Right renal pelvis (tissue), 4 donors: ENCODE measurements at places on chromosomes 13 and 19. TPM values are rescaled to one million over a fixed set of nuclear protein-coding genes. Genes with fewer than 3 reads are reported as not detected.
A peak's percentile ranks its signal among the peaks of the same experiment; 100 is the strongest.

DNA sequence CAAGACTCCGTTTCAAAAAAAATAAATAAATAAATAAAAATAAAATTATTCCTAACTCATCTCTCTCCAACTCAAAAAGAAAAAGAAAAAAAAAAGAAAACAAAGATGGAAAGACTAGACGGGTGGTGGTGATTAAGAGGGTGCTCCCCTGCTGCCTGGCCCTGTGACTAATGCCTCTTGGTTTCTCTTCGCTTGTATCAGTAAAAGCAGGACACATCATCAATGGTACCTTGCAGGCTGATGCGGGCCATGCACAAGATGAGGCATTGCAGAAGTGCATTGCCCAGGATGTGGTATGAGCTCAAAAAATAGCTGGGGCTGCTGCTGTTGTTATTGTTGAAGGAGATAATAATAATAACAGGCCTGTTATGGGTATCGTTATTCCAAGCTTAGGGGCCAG is 14.6 kb downstream of the ACER1 start:
- DNase-seq, result no peak

DNA sequence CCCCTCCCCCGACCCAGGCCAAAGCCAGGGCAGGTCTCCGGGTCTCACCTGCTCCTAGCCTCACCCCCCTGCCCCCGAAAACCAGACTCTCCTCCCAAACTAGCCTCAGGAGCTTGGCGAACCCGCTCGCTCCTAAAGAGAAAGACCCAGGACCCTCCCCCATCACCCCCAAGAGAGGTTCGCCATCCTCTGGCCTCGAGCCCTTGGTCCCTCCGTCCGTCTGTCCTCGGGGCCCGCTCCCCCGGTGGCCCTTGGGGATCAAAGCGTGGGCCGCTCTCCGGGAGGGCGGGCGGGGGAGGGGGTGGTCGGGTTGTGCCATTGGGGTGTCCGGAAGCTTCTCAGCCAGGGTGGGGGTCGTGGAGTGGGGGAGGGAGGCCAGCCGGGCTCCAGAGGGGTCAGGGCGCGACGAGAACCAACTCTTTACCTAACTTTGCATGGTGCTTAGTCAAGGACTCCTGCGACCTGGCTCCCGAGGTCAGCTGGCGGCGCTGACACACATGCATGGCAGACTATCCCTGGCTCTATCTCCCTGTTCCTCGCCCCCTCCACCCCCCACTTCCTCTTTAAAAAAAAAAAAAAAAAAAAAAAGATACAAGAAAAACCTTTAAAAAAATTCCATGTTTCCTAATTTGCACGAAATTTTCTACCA is 15.6 kb downstream of the SMIM24 start:
- DNase-seq, result no peak

- DNase-seq, result no peak
These were observed 113.3 kb downstream of the LMO7 start for GRCh38 chr13:75749407-75749806.

DNA sequence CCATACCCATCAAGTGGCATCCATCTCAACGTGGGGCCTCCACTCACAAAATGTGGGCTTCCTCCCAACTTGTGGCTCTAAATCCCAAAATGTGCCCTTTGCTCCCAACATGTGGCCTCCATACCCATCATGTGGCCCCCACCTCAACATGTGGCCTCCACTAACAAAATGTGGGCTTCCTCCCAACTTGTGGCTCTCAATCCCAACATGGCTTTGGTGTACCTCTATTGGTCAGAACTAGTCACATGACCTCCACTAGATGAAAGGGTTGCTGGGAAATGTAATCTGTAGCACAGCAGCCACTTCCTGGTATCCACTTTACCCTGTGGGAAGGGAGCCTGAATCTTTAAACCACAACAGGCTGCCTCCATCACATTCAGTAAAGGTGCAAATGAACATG is 10.1 kb upstream of the ACER1 start:
- no peak for DNase-seq

GRCh38 chr13:37023871-37024270 is 23.3 kb downstream of the EXOSC8 start:
- DNase-seq, result no peak

DNA sequence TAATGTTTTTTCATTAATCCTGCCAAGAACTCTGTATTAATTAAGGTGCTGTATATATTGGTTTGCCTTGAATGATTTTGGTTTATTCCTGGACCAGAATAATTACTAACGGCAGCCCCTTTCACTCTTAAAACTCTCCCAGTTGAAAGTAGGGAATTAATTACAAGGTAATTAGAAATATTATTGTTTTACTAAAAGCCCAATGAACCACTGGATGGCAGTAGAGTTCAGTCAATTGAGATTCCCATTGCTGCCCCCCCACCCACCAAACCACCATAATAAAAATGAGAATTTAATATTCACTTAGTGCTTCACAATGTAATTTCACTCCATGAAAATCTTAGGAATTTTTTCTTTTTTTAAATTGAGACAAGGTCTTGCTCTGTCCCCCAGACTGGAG is 13.7 kb downstream of the WBP4 start:
- DNase-seq, result no peak

DNA sequence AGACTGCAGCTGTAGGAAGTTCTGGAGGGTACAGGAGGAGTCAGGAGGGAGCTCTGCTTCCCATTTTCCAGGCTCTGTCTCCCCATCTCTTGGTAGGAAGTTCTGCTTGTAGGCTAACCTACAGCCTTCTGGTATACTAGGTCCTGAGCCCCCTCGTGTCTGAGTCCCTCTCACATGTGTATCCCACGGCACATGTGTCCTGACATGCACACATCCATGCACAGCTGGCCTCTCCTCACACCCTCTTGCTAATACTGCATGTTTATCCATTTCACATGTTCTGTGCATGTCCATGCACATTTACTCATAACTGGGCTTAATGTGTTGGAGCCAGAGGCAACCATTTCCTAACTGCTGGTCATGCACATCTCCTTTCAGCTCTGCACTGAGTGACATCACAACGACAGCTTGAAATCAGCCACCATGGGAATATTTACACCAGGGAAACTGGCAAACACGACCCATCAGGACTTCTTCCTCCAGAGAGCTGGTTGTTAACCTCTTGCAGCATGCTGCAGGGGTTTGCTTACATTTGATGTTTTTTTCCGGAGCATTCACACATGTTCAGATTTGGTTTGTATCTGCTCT is 3.0 kb downstream of the CD209 start:
- DNase-seq, result no peak

GRCh38 chr13:40749327-40749726 is 21.7 kb downstream of the MRPS31 start:
- DNase-seq, result no peak

DNA sequence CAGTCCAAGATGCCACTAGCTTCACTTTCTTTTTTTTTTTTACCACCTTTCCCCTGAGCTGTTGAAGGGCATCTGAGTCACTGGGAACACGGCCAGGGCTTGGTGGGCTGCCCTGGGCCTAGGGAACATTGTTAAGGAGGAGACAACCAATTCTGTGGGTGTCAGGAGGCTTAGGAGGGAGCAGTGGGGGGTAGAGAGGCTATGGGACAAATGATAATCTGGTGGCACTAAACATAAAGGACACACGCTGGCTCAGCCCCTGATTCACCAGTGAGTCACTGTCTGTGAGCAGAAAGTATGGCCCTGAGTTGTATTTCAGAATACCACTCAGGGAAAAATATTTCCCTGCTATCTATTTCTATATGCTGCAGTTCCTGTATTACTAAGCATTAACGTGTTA is 207.8 kb downstream of the DCLK1 start:
- DNase-seq, result no peak

- no peak for DNase-seq
These were observed 323.6 kb downstream of the DLEU7 start for GRCh38 chr13:50519866-50520265.

DNA sequence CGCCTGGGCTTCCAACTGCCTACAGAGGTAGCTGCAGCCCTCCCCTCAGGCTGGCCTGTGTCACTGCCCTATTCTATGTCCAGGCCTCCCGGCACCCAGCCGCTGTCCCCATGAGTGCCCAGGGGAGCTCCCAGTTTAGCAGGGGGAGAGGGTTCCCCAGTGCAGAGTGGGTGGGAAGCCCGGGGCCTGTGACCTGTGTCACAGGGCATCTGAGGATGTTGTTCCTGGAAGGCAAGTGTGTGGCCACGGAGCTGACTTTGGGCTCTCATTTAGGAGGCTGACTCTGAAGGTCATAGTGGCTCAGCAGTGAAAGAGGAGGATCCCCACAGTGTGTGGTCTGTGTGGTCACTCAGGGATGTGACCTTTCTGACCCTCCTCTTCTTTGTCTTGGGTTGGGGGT is 25.1 kb downstream of the PPP1R37 start:
- DNase-seq, result no peak

- no peak for DNase-seq
These were observed 52.2 kb downstream of the IRS2 start for GRCh38 chr13:109734002-109734785.

- DNase-seq, result peak; percentile 45
These were observed 14.6 kb downstream of the FAM187B start for GRCh38 chr19:35213663-35214632.

DNA sequence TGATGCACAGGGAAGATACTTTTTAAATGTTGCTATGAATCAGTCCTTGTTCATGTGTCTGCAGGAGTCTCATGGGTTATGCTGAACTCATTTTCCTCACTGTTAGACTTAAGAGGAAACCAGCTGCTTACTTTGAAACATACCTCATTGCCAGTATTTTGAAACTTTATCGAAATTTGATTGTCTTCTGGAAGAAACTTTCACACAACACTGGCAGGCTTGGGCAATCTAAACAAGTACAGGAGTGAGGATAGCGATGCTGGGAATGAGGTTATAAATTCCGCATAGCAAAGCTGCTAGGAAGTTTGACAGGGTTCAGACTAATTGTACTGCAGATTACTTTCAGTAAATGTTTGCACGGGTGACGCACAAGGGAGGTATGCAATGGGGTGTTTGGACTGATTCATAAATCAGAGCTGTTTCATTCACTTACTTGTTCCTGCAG is 245.7 kb downstream of the DNAJC15 start:
- peak; percentile 44 for DNase-seq

- DNase-seq, result no peak
These were observed 413.7 kb downstream of the FGF14 start for GRCh38 chr13:101988140-101988539.

- DNase-seq, result peak; percentile 70
These were observed 19.5 kb downstream of the PRKD2 start for GRCh38 chr19:46697204-46697960.

DNA sequence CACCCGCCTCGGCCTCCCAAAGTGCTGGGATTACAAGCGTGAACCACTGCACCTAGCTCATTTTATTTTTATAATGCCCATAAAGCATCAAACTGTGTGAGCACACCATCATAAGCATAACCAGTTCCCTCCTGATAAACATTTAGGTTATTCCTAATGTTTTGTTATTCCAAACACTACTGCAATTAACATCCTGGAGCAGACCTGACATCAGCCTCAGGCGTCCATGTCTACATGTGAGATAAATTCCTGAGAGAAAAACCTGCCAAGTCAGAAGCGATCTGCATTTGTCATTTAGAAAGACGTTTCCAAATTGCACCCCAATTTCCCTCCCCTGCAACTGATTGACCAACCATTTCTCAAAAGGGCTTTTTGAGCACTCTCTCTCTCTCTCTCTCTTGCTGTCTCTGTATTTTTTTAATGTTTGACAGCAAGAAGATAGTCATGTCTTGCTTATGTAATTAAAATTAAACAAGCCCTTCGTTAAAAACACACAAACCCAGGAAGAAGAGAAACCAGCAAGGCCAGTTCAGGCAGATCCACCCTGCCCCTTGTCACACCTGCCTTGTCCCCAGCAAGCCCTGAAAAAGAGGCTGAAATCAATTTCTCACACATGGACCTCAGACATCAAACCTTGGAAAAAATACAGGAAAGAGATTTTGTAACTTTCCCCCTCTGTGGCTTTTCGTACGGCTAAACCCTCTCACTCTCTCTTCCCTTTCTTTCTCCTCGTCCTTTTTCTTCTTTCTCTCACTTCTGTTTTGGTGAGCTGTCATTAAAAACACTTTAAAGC is 9.9 kb downstream of the LYPD3 start:
- no peak for DNase-seq

DNA sequence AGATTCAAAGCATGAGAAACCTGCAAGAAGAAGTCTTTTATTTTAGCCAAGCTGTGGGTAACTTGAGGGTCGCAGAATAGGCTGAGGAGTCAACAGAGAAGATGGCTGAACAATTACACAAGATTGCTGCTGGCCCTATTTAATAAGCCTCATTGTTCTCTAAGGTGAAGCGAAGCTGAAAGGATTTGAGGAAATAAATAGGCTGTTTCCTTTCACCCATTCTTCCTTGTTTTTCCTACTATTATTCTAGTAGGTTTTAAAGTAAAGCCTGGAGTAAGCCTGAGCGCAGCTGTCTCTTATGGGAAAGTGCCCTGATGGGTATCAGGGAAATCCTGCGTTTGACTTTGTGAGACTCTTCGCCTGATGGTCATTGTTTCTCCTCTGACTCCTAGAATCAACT is 25.0 kb upstream of the PCCA start:
- no peak for DNase-seq

- no peak for DNase-seq
These were observed 2.6 kb upstream of the GSX1 start for GRCh38 chr13:27789495-27790303.

Gene FBXO17
- 60.5 TPM for polyA plus RNA-seq

Gene ZNF568
- 22.7 TPM for polyA plus RNA-seq

Gene LAIR1
- polyA plus RNA-seq, result 5.6 TPM

Gene UHRF1
- 35.4 TPM for polyA plus RNA-seq

Gene PIH1D1
- polyA plus RNA-seq, result 96.1 TPM

Gene CTXN1
- 38.3 TPM for polyA plus RNA-seq

Gene PSG11
- 0.08 TPM for polyA plus RNA-seq

Gene FCER2
- polyA plus RNA-seq, result not detected

Gene ZNF66
- polyA plus RNA-seq, result 7.7 TPM

Gene RAD23A
- polyA plus RNA-seq, result 80.5 TPM
